ENCODE measurements at places on chromosomes 2 and 18.

DNA sequence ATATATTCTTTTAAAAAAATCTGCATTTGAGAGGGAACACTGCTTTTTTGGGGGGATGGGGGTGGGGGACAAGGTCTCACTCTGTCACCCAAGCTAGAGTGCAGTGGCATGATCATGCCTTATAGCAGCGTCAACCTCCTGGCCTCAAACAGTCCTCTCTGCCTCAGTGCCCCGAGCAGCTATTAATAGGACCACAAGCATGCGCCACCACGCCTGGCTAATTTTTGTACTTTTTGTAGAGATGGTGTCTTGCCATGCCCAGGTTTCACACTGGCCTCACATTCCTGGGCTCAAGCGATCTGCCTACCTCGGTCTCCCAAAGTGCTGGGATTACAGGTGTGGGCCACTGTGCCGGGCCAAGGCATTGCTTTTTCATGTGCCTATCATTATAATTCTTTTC lies 154.2 kb downstream of the ATAD2B start:
- no peak for DNase-seq

GRCh38 chr2:109721135-109721534 lies 73.0 kb upstream of the RGPD5 start:
- DNase-seq, result no peak

- DNase-seq, result no peak
These were observed 23.5 kb downstream of the TMEM37 start for GRCh38 chr2:119455066-119455718.

DNA sequence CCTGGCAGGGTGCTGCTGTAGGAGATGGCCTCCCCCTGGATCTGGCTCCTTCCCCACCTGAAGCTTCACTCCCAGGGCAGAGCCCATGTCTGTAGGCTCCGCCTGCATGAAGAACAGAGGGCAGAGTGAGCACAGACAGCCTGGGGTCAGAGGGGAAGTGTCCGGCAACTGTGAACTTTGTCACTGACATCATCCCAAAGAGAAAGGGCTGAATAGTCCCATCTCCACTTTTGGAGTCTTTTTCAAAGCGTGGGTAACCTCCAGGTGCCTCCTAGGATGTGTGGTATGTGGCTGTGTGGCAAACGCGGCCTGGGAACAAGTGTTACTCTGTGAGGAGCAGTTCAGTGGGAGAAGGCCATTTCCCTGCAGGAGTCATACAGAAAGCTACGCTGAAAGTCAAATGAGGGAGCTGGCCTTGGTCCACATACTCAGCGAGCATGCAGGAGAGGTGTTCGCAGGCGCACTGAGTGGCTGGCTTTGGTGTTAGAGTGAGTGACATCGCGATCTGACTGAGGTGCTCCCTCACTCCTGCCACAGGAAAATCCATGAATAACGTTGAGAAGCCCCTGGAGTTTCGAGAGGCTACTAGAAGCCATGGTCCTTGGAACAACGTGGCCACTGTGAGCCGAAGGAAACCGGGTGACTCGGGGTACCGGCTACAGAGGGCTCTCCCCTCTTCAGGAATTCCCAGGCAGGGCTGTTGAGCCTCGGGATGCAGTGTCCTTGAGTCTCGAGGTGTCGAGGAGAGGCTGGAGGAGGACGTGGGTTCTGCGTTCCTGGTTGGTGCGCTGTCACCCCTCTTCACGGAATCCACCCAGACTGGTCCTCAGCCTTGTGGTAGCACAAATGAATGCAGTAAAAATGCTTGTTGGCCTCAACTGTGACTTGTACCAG lies 54.7 kb downstream of the CABLES1 start:
- DNase-seq, result no peak

- no peak for DNase-seq
These were observed 8.8 kb upstream of the RAPH1 start for GRCh38 chr2:203543898-203544328.

All from stimulated activated CD4-positive, alpha-beta T cell treated with anti-CD3 and anti-CD28 coated beads, Interleukin-1b, Interleukin-23, amount 100 ng/mL, for 1 hour (primary cell).